ENCODE measurements at places on chromosomes 4 and X.
A peak's percentile ranks its signal among the peaks of the same experiment; 100 is the strongest.

DNA sequence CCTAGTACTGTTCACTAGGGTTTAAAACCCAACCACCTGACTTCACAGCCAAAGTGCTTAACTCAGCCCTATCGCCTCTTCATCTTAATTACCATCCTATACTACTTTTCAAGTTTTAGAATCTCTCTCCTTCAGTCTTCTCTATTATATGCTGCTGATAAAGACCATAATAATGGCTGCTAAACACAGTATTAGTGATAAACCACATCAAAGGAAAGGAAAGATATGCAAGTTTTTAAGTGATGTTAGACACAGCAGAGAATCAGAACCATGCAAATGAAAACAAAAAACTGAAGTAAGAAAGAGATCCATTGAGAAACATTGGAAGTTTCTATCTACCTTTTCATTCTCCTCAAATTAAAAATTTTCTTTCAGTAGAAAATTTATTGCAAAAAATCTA lies 100.8 kb downstream of the REELD1 start:
- no peak for DNase-seq

GRCh38 chr4:181674315-181674875 lies 568.8 kb upstream of the TENM3 start:
- peak; percentile 32 for DNase-seq

DNA sequence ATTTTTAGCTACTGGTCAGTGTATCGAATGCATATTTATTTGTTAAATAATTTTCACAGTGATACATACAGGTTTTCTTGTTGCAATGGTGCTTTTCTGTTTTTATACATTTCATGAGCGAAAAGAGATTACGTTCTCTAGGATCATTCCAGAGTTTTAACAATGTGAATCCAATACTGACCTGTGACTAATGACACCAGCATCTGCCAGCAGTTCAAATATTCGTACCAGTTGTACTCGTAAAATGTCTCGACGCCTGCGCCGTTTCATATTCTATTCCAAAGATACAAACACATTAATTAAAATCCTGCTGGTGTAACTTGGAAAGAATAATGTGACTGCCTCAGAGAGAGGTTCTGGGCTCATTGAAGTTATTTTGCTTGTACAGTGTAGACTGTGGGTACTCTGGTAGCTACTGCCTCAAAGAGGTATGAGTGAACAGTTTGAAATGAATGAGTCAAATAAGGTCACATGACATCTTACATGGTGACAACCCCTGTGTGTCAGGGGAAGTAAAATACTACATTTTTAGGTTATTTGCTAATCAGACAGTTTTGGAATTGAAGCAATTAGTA lies 80.7 kb downstream of the ZAR1 start:
- DNase-seq = no peak

DNA sequence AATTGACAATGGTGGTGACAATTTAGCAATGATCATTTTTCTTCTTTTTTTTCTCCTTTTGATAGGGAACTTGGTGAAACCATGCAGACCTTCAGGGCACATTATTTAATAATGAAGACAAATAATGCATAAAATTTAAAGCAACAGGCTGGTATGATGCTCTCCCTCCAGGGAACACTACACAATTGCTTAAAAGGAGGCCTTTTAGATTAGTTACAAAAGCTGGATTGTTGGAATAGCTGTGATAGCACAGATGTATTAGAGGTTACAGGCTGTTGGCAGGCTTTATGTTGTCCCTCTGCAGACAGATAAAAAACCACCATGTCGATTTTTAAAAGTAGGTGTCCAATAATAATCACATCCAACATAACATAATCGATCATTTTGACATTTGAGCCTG lies 307.0 kb downstream of the ADGRL3 start:
- no peak for DNase-seq

DNA sequence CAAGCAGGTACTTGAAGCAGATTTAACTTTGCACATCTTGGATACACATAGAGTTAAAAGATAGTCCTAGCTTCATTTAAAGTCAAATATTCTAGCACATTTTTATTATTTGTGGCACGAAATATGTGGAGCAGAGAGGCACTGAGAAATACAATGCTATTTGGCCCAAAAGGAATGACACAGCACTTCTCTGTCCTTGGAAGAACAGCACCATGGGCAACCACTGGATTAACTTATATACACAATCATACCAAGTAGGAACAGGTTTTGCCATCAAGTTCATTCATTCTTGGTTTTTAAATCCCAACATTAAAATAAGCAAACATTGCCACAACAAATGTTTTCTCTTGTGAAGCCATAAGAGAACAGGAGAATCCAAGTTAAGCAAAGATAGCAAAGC lies 924 bp upstream of the ENAM start:
- no peak for DNase-seq

- DNase-seq = peak; percentile 19
Measured at GRCh38 chr4:37561803-37562207, 124.4 kb downstream of the RELL1 start.

GRCh38 chrX:135707880-135708279 lies 5.6 kb upstream of the CT45A1 start:
- DNase-seq = no peak

DNA sequence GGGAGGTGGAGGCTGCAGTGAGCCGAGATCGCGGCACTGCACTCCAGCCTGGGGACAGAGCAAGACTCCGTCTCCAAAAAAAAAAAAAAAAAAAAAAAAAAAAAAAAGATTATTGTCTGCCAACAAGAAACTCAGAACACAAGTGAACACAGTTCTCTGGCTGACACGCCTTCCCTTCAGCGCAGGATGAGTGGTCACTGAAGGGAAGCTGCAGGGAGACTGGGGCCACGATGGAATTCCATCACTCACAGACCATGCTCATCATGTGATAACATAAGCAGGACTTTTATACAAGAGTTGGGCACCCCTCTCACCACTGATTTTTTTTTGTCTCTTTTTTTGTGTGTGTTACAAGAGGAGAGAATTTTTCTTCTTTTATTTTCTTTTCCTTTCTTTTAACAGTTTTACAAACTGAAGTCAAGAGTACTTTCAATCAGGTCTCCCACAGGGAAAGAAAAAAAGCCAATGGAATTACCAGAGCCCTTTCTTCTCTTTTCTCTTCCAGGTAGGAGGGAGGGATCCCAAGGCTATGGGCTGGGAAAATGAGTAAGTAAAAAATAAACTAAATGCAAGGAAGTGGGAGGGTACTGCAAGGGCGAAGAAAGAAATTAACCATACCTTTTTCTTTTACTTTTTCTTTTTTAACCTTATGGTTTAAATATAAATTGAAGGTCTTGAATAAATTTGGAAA lies 435.6 kb downstream of the GPM6A start:
- no peak for DNase-seq

- no peak for DNase-seq
Measured at GRCh38 chrX:133405498-133406185, 9.6 kb downstream of the GPC4 start.

DNA sequence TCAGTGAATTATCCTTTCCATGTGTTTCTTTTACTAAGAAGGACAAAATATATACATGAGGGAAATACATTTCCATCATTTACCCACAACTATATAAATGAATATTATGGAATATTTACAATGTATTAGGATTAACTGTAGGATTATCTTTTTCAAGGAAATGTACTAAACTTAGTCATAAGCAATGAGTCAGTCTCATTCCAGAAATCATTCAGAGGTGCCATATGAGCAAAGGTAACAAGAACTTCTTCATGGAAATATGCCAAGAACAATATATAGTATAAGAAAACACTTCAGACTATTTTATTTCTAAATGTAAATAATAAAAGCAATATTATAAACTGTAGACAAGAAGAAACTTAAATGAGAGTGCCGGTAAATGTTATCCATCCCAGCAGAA lies 67.1 kb downstream of the USP38 start:
- no peak for DNase-seq

GRCh38 chr4:52588097-52588496 lies 71.0 kb downstream of the USP46 start:
- DNase-seq = no peak

DNA sequence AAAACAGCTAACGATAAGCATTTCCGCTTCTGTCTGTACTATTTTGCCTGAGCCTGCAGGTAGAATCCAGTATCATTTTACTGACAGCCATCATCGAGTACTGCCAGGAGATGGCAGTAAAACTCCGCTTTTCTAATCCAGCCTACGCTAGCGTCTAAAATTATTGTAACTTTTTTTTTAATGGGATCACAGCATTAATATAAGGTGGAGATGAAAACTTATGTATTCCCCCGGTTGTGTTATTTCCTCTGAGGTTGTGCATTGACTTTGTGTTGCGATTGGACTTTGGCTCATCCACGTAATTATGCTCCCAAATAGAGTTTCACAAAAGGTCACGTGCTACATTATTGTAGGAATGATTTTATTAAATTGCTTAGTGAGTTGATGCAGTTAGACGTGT lies 248.1 kb downstream of the C4orf33 start:
- no peak for DNase-seq

- peak; percentile 36 for DNase-seq
Measured at GRCh38 chrX:130975947-130976346, 72.9 kb upstream of the ENOX2 start.

Measured in astrocyte of the cerebellum (primary cell).